ENCODE measurements at places on chromosomes 1 and 21. TPM values are rescaled to one million over a fixed set of nuclear protein-coding genes. Genes with fewer than 3 reads are reported as not detected.

Gene IL20
- not detected for total RNA-seq

- H3K36me3 ChIP-seq: no peaks in the 10 kb centered on the region
- DNase-seq: no peak
- H3K27me3 ChIP-seq: no peaks in the 10 kb centered on the region
- H3K27ac ChIP-seq: no peak overlapping the region
- peaks cover 50% of the 10 kb centered on the region for H3K4me1 ChIP-seq
Observed at GRCh38 chr1:15413563-15414444, 4.1 kb downstream of the EFHD2 start.

- no peak overlapping the region for H3K27ac ChIP-seq
- no peak overlapping the region for H3K4me3 ChIP-seq
- H3K4me1 ChIP-seq: no peaks in the 10 kb centered on the region
- no peaks in the 10 kb centered on the region for H3K36me3 ChIP-seq
Observed at GRCh38 chr1:242452573-242452972, 71.9 kb downstream of the PLD5 start.

Gene HCRTR1
- not detected for total RNA-seq

Gene ZSCAN20
- 5.2 TPM for total RNA-seq

DNA sequence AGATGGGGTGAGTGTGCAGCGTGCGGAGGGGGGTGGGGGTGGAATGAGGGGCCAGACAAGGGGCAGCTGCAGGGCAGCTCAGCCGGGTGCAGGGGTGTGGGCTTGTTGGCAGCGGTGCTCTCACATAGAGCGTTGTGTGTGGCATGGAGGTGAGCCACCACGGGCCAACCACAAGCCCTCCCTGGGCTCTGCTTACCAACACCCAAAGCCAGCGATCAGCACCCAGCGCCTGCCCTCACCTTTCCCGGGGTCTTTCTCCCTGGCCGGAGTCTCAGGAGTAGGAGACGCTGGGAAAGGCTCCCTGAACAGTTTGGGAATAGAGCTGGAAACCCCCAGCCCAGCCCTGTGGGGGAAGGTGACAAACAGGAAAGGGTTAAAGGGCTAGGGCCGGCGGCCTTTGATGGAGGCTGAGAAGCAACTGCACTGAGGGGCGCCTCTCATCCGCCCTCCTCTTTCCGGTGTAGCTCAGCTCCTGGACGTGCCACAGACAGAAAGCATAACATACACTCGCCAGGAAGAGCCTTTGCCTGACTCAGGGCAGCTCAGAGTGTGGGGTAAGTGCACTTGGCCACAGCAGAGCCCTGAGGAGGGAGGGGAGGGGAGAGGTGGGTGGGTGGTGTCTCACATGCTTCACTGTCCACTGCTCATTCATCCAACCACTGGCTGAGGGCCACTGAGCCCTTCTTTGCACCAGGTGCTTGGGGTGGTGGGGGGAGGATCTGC is 577 bp downstream of the IKBKE start:
- H3K4me3 ChIP-seq: peak overlapping the region; percentile 79
- H3K27me3 ChIP-seq: no peaks in the 10 kb centered on the region
- peak overlapping the region; percentile 64 for H3K27ac ChIP-seq
- H3K36me3 ChIP-seq: peaks cover 2% of the 10 kb centered on the region
- DNase-seq: peak; percentile 82
- peaks cover 38% of the 10 kb centered on the region for H3K4me1 ChIP-seq

DNA sequence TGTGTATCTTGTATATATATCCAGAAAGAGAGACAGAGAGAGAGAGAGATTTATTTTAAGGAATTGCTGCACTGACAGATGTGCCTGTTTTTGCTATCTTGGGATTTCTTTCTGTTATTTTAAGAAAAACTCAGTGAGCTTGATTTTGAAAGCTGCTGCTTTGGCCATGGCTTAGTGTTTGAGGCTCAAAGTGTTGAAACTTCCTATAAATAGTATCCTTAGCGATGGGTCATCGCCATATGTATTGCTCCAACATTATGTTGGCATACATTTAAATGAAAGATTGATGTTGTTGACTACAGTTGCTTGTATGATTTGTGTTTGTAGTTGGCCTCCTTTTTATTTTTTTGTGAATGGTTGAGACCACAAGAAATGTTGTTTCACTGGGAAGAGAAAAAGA is 29.0 kb upstream of the NTPCR start:
- no peaks in the 10 kb centered on the region for H3K36me3 ChIP-seq
- no peak for DNase-seq
- H3K4me3 ChIP-seq: no peak overlapping the region
- H3K27ac ChIP-seq: no peak overlapping the region
- peaks cover 4% of the 10 kb centered on the region for H3K4me1 ChIP-seq

Gene FAM72C
- total RNA-seq: 0.61 TPM

GRCh38 chr1:115829023-115829674 is 11.8 kb downstream of the NHLH2 start:
- H3K4me3 ChIP-seq: peak overlapping the region; percentile 32
- no peak overlapping the region for H3K27ac ChIP-seq
- peak; percentile 70 for DNase-seq

Gene ST6GALNAC5
- total RNA-seq: 0.19 TPM

Gene C1orf185
- total RNA-seq: not detected

GRCh38 chr1:104163912-104164476 is 414.3 kb downstream of the AMY1C start:
- no peaks in the 10 kb centered on the region for H3K36me3 ChIP-seq
- no peaks in the 10 kb centered on the region for H3K4me1 ChIP-seq
- DNase-seq: no peak
- H3K27me3 ChIP-seq: no peaks in the 10 kb centered on the region
- H3K27ac ChIP-seq: no peak overlapping the region

Gene TAS1R1
- total RNA-seq: not detected

Gene SEMA4A
- total RNA-seq: 0.66 TPM

- no peaks in the 10 kb centered on the region for H3K36me3 ChIP-seq
- H3K27me3 ChIP-seq: no peaks in the 10 kb centered on the region
- no peak for DNase-seq
Observed at GRCh38 chr1:6483017-6483760, 8.3 kb downstream of the PLEKHG5 start.

Gene CD84
- not detected for total RNA-seq
